ENCODE measurements at places on chromosomes 7 and 10.

DNA sequence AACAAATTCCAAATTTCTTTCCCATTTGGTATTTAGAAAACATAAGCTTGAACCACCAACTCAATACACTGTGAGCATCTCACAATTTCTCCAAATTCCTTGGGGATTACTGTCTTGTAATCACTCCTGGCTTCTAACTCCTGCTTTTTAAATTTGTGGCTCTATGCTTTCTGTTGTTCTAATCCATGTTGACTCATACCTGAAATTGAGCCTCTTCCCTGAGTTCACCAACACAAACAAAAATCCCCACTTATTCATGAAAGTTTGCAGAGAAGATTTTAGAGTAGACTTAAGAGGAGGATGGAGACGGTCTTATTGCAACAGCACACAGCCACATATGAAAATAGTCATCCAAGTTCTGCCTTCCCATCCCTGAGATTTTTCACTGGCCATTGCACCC lies 252.5 kb downstream of the PTEN start:
- no peak for DNase-seq

GRCh38 chr7:122487131-122487530 lies 182.6 kb upstream of the FEZF1 start:
- no peak for DNase-seq

DNA sequence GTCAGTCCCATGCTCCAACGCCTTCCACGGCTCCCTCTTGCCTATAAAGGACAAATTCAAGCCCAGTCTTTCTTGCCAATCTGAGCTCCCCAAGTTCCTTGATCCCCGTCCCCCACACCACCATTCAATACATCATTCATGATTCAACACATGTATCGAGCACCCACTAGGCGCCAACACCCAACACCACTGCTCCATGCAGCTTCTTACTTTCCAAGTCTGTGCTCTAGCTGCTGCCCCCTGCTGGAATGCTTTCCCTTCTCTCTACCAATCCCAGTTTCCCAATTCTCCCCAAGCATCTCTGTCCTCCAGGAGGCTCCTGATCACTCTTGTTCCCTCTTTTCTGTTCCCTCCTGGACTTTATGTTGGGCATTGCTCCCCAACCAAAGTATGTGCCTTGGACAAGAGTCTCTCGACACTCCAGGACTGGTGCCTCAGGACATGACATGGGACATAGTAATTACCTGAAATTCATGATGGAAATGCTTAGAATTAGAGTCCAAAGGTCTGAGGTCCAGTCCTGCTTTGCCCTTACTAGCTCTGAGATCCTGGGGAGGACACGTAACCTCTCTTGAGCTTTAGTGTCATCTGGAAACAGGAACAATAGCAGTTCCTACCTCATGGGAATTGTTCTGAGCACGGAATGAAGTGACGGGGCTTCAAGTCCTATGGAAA lies 172.7 kb downstream of the NEURL1 start:
- DNase-seq, result no peak

- no peak for DNase-seq
Measured at GRCh38 chr10:119190954-119191785, 12.6 kb upstream of the PRDX3 start.

DNA sequence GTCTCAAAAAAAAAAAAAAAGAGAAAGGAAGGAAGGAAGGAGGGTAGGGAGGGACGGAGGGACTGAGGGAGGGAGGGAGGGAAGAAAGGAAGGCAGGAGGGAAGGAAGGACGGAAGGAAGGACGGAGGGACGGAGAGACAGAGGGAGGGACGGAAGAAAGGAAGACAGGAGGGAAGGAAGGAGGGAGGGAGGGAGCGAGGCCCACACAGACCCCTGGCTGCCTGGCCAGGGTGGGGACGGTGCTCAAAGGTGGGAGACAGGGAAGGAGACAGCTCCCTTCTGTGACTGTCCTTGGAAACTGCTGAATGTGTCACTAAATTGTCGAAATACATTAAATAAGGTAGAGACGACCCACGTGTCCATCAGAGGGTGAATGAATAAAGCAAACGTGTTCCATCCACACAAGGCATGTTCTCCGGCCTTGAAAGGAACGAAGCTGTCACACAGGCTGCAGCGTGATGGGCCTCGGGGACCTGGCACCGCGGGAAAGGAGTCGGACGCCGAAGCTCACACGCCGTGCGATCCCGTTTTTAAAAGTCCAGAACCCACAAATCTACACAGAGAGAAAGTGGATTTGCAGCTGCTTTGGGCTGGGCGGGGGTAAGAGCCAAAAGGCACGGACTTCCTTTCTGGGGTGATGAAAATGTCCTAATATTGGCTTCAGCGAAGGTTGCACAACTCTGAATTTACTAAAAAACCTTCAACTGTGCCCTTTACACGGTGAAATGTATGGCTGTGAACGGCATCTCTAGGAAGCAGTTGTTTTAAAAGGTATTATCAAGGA lies 23.3 kb downstream of the ADAP1 start:
- peak; percentile 5 for DNase-seq

DNA sequence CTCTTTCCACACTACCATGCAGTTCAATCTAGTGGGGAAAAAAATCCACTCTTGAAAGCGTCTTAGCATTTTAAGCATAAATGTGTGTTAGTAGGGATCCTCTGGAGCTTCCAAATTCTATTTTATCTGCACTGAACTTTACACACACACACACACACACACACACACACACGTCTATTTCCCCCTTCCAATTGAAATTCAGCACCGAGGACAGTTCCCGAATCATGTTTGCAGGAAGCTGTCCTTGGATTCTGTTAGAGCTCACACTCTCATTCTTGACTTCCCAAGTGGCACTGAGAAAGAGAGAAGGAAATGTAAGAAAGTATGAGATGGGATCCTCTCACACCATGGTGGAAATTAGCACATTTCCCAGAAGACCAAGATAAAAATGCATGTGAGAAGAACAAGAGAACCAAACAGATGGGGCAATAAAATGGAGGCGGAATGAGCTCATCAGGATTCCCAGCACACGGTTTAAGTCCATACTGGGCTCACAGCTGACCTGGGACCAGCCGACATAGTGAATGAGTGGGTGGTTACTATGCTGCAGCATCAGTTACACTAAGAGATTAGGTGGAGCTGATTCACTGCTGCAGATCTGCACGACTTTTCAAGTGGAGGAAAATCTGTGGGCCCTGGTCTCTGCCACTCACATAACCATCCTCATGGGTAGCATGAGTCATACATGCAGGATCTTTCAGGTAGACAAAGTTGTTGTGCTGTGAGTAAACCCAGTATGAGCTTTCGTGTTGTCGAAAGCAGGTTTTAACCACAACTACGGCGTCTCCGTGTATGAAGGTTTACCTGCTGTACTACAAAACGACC lies 3.3 kb upstream of the NPTX2 start:
- no peak for DNase-seq

Data from activated CD8-positive, alpha-beta memory T cell treated with anti-CD3 and anti-CD28 coated beads, Interleukin-2, amount 50 U/mL, for 4 hours (primary cell).